Cortex of kidney (tissue), 1 donor: ENCODE measurements at places on chromosomes 12 and 14.

- no peak for DNase-seq
Measured at GRCh38 chr14:29861996-29862395, 65.7 kb downstream of the PRKD1 start.

- DNase-seq = no peak
Measured at GRCh38 chr12:53696655-53697331, 20.9 kb upstream of the ATP5MC2 start.

DNA sequence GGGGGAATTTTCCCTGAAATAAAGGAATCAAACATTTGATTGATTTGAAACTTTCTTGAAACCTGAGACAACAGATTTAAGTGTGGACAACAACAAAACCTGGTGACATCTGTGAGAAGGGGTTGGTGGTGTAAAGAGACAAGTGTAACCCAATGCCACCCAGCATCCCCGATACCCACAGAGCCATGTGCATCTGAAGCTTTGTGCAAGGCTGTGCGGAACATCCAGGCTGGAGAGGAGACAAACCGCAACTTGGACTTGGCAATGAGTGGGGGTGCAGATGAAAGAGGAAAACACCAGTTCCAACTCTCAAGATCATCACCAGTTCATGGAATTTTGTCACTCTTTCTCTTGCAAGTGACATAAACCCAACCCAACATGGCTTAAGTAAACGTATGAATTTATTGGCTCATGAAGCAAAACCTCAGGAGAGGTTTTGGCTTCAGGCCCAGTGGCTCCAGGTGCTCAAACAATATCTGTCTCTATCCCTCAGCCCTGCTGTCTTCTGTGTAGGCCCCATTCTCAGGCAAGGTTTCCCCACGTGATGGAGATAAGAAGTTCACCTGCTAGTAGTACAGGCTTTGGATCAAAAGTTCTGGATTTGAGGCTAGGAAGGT lies 55.2 kb upstream of the NTF3 start:
- DNase-seq = no peak

- no peak for DNase-seq
Measured at GRCh38 chr12:123151457-123152454, 866 bp upstream of the PITPNM2 start.

- no peak for DNase-seq
Measured at GRCh38 chr12:65958456-65958855, 134.2 kb downstream of the HMGA2 start.

- DNase-seq = no peak
Measured at GRCh38 chr14:100015251-100015655, 50.0 kb upstream of the EVL start.

- DNase-seq = no peak
Measured at GRCh38 chr12:47271800-47272239, 192.1 kb upstream of the AMIGO2 start.

DNA sequence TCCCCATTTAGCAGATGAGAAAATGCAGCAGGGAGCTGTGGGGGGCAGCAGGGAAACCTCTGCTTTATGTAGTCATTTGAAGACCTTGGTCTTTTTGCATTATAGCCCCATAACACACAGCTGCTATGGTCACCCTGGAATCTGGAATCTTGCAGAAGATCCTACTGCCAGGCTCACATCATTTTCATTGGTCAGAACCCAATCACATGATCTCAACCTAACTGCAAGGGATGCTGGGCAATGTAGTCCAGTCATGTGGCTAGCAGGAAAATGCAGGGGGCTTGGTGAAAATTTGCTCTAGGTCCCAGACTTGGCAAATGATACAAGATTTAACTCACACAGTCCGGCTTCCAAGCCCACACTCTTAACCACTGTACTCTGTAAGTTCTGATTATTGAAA lies 1028.7 kb downstream of the AACS start:
- DNase-seq = no peak

DNA sequence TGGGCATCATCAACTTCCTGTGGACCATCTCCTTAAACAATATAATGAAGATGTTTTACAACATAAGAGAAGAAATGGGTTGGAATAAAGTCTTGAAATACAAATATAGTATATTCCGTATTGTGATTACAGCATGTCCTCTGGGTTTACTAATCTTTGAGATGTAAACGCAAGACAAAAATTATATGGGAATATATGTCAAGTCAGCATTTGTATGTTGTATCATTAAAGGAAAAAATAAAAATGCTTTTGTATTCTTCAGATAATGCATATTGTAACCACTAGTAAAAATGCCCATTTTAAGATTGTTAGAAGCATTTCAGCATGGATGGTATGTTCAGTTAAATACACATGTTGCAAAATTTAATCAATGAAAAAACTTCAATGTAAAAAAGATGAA lies 893.3 kb downstream of the FLRT2 start:
- DNase-seq = no peak

- DNase-seq = no peak
Measured at GRCh38 chr14:78440356-78440894, 270.3 kb downstream of the NRXN3 start.

- DNase-seq = no peak
Measured at GRCh38 chr12:66107451-66107915, 23.1 kb downstream of the LLPH start.

GRCh38 chr14:63752449-63753169 lies 24.7 kb upstream of the SGPP1 start:
- DNase-seq = no peak

DNA sequence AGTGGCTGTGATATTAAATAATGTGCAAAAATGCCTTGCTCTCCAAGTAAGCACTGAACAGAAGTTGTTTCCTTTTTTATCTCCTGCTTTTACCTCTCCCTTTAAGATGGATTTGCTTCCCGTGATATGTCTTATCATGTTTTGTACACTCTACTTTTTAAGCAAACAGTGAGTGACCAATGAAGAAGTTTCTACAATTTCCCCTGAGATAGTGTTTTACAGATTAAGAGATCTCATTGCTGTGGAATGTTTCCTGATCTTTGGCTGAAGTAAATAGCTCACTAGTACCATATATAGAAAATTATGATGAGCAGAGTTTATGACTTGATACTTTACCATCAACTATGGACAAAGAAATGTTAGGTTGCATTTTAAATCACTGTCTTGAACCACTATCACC lies 184.8 kb upstream of the PDE3A start:
- no peak for DNase-seq

GRCh38 chr14:93880021-93880820 lies 46.9 kb upstream of the FAM181A start:
- DNase-seq = no peak

DNA sequence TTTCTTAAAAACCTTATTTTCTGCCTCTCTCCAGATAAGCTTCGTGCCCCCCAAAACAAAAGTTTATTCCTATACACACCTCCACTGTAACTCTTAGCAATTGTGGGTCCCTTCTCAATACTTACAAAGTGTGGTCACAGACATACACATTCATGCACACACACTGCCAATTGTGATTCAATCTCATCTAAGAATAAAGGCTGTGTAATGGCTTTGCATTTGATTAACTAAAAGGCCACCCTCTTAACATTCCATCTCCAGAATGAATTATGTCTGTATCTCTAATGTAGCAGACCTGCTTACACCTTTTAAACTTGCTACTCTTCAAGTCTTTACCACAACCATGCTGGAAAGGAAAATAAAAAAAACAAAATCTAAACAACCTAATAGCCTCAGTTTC lies 49.5 kb downstream of the MYF5 start:
- DNase-seq = no peak

DNA sequence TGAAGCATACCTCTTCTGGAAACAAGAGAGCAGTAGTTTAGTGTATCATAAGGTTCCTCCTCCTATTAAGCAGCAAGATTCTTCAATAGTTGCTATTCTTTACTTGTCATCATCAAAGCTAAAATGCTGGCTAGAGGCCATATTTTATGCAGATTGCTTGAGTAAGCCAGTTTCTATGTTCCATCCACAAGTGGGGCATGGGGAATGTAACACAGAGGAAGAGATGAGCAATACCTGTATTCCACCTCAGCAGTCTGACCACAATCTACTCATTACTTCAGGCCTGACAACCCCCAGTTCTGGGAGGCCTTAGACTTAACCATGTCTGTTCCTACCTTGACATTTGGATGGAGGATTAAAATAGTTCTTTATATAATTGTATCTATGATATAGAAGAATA lies 423.6 kb downstream of the BTG1 start:
- DNase-seq = no peak

DNA sequence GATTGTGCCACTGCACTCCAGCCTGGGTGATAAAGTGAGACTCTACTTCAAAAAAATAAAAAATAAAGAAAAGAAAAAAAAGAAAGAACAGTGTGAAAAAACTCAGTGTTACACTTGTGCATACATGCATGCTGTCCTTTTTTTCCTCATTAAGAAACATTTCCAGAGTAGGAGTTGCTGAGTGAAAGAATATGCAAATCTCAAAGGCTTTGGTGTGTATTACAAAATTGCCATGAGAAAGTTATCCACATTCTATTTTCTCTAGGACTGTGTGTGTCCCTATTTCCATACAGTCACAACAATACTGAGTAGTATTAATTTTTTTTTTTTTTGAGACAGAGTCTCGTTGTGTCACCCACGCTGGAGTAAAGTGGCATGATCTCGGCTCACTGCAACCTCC lies 830 bp upstream of the A2ML1 start:
- no peak for DNase-seq

DNA sequence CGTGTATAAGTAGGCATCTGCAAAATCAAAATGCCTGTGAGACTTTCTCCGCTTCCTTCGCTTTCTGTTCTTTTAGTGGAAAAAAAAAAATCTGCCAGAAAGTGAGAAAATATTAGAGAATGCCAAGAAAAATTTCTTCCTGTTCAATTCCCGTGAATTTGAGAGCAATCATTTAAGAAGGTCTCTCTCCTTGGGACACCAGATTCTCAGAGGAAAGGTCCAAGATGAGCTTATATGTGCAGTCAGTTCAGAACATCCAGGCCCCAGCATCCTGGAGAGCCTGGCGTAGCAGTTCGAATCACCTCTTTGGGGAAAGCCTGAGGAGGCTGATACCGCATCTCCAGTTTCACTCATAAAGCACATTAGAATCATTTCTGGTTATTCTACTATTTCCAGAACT lies 912.8 kb downstream of the GALC start:
- no peak for DNase-seq

GRCh38 chr12:64806593-64807460 lies 17.6 kb upstream of the TBC1D30 start:
- DNase-seq = no peak

DNA sequence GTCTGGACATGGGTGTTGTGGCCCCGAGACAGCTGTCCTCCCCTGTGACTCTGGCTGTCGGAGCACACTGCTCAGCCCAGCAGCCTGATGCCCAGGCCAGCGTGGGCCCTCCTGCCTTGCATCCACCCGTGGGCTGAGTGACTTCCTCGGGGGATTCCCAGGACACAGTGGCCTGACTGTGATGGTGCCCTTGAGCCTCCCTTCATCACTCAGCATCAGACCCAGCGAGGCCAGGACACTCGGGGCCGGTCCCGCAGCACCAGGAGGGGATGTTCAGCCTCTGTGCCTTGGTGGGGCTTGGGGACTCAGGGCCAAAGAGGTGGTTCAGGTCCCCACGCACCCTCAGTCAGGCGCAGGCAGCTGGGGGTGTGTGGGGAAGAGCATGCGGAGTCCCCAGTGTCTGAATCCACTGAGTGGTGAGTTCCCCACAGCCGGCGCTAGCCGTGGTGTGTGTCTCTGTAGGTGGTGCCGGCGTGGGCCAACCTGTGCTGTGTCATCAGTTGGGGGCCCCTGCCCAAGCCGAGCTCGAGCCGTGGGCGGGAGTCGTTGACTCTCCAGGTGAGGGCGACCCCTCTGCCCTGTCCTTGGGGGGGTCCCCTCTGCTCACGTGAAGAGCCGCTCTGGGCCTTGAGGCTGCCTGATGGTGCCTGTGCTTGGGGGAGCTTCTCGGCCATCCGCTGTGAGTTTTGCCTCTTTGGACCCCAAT lies 185.8 kb downstream of the ADGRD1 start:
- DNase-seq = no peak

- DNase-seq = no peak
Measured at GRCh38 chr12:81502912-81503695, 256.0 kb downstream of the PPFIA2 start.

GRCh38 chr14:71399057-71399487 lies 491.8 kb downstream of the PCNX1 start:
- DNase-seq = no peak

GRCh38 chr12:109830718-109831117 lies 2.5 kb downstream of the TRPV4 start:
- no peak for DNase-seq

- DNase-seq = no peak
Measured at GRCh38 chr14:60805841-60806430, 71.4 kb downstream of the MNAT1 start.

- DNase-seq = no peak
Measured at GRCh38 chr12:94748726-94749421, 98.5 kb upstream of the TMCC3 start.

- no peak for DNase-seq
Measured at GRCh38 chr12:132146098-132146497, 1.8 kb downstream of the NOC4L start.

GRCh38 chr14:83300476-83301064 lies 1766.9 kb upstream of the SEL1L start:
- DNase-seq = no peak

GRCh38 chr12:53214687-53215455 lies 7.8 kb upstream of the ITGB7 start:
- DNase-seq = no peak

GRCh38 chr14:88616697-88617096 lies 53.9 kb downstream of the ZC3H14 start:
- DNase-seq = no peak

DNA sequence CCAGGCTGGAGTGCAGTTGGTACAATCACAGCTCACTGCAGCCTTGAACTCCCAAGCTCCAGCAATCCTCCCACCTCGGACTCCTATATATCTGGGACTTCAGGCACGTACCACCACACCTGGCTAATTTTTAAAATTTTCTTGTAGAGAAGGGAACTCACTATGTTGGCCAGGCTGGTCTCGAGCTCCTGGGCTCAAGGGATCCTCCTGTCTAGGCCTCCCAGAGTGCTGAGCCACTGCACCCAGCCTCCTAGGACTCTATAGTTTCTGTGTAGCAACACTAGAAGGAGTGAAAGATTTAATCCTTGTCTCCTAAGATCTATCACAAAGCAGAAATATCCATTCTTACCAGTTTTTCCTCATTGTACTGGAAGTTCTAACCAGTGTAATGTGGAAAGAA lies 4.3 kb upstream of the APOF start:
- DNase-seq = no peak

DNA sequence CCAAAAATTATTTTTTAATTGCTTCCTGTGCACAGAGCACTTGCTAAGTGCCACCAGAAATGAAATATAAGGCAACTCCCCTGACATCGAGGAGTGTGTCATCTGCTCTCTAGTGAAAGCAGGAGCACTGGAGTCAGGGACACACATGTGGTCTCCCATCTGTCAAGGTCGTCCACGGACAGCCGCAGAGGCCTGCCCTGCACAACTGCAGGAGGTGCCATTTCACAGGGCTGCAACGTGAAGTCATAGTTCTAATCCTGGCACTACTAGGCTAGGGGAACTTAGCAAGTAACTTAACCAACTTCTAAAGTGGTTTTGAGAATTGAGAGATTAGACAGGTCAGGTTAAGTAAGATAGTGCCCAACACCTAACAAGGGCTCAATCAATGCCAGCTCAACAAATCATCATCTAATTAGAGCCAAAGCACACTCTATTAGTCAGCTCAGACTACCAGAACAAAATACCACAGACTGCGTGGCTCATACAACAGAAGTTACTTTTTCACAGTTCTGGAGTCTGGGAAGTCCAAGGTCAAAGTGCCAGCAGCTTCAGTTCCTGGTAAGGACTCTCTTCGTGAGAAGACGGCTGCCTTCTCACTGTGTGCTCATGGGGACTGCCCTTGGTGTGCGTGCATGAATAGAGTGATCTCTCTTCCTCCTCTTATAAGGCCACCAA lies 30.7 kb downstream of the FOXN3 start:
- no peak for DNase-seq
